ENCODE measurements at places on chromosomes 3 and 15. TPM values are rescaled to one million over a fixed set of nuclear protein-coding genes. Genes with fewer than 3 reads are reported as not detected.

- no peak for DNase-seq
Observed at GRCh38 chr15:88124199-88124598, 132.3 kb downstream of the NTRK3 start.

DNA sequence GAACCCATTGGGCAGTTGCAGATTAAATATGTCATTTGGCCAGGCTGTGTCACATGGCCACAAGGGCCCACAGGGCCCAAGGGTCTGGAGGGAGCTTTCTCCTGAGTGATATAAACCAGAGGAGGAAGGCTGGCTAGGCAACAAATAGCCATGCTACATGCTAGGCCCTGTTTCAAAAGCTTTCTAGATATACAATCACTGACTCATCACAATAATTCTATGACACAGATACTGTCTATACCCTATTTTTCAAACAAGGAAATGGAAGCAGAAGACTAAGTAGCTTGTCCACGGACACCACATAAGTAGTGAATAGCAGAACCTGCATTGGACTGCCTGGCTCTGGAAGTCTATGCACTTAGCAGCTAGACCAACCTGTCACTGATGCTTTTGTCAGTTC, 625.4 kb downstream of the NTRK3 start:
- DNase-seq: no peak

Gene SEMA3B
- 0.99 TPM for total RNA-seq

DNA sequence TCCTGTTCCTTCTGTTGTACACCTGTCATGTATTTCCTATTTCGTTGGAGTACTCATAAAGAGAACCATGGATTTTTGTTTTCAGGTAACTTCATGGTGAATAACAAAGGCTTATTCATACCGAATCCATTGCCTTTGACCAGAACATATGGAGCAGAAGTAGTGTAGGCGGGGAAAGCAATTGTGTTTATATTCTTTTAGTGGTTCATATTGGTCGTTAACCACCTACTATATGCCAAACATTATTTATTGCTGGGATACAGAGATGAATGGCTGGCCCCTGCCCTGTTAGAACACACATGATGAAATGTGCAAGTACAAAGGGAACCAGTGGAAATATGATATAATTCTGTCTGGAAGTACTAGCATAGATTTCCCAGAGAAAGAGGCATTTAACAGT, 9.8 kb downstream of the RPUSD2 start:
- DNase-seq: no peak

DNA sequence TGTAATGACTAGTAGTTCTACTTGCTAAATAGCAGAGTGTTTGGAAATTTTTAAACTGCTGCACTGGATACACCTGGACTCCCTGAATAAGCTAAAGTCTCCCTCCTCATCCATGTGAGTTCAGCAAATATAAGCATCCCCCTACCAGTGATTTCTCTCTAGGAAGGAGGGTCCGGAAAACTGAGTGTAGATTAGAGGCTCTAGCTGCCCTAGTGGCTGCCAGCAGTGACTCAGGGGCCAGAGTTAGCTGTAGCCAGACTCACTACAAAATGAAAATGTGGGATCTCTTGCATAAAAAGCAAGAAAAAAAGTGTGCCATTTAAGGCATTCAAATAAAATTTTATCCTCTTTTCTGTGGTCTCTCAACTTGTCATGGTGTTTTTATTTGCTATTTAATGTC, 485.0 kb upstream of the ATP11B start:
- no peak for DNase-seq

- no peak for DNase-seq
Observed at GRCh38 chr15:71508081-71508682, 302.2 kb upstream of the NR2E3 start.

Measured in natural killer cell (primary cell).